ENCODE measurements at places on chromosomes 11 and 22.

GRCh38 chr11:33874910-33875490 lies 16.9 kb downstream of the LMO2 start:
- no peak for DNase-seq

GRCh38 chr11:22792497-22792896 lies 37.1 kb downstream of the SVIP start:
- no peak for DNase-seq

DNA sequence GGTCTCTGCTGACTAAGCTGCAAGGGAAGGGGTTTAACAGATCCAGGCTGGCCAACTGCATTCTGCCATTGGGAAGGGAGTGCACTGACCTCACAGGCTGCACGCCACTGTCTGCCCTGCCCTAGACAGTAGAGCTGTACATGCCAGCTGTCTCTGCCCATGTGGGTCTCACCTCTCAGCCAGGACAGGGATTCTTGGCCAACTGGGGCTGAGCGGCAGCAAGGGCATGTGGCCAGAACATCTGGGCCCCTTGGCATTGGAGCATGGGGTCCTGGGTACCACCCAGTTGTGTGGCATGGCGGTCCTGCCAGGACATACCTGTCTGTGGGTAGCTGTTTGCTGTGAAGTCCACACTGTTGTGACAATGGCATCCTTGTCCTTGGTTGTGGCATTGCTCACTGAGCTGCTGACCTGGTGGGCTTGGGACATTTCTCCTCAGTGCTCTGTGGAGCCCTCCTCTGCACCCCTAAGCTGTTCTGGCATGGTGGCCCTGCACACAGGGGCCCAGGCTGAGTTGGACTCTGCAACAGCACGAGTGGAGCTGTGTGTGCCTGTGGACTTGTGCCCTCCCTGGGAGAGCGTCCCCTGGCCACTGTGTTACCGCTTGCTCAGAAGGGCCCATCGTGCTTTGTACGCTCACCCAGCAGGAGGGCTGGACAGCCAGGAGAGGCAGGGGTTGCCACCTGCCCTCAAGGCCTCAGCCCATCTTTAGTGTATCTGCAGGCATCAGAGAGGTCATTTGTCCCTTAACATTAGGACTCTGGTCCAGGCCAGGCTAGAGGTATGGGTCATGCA lies 46.7 kb downstream of the MED15 start:
- DNase-seq = no peak

- DNase-seq = no peak
These were observed 27.7 kb upstream of the PPP6R3 start for GRCh38 chr11:68432874-68433273.

DNA sequence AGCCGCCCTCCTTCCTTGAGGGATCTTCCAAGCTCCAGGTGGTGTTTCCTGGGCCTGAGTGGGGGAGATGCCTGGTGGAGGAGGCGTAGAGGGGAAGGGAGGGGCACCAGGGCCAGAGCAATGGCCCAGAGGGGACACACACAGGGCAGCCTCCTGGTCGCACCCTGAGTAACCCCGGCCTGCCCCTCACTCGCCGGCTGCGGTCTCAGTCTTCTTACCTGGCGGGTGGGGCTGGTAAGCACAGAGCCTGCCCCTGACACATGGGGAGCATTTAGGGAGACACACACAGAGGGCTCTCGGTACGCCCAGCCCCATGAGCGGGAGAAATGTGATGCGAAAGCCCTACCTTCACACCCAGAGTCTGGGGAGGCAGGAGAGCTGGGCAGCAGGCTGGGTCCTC lies 23.9 kb downstream of the IGF2 start:
- DNase-seq = no peak

- peak; percentile 67 for DNase-seq
These were observed 18.2 kb upstream of the OR10W1 start for GRCh38 chr11:58286249-58286648.

DNA sequence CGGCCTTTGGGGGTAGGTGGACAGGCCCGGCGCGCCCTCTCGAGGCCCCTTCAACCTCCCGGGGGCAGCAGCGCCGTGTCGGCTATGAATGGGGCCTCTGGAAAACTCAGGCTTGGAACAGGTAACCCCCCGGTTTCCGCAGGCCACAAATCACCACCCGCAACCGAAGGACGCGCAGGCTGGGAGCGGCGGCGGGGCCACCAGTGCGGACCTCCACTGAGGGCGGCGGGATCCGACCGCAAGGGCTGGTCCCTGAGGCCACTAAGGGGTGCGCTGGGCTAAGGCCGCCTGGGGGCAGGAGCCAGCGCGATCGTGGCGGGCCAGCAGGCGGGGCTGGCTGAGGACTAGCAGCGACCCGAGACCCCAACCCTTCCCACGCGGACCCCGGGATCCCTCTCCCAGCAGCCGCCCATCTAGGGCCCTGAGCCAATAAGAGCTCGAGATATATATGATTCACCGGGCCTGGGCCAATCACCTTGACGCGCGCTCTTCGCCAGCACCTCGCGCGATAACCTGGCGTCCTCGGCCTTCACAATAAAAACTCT lies 609 bp upstream of the ATF4 start:
- DNase-seq = peak; percentile 100

DNA sequence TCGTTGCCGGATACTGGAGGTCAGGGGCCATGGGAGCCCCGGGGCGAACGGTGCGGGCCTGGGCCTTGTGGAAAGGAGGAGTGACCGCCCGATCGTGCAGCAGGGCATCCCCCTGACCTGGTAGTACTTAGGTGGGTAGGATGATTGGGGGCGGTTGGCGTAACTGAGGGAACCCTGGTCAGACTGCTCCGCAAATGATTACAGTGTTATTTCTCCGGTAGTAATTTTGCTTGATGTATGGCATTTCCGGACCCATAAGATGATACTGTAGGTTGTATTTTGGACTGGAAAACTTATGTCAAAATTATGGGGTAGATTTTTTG lies 762 bp downstream of the MTMR3 start:
- DNase-seq = no peak

DNA sequence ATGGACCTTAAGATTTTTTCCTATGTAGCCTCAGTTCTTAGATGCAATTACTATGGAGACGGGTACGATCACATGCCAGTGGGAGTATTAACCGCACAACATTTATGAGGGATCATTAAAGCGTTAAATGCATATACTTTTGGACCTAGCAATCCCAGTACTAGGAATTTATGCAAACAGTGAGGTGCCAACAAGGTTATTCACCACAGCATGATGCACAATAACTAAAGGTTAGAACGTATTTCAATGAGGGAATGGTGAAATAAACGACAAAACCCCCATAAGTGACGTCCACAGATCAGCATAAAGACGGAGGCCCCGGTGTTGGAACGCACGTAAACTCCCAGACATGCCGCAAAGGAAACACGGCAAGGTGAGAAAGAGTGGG lies 539 bp downstream of the SIRT3 start:
- DNase-seq = no peak

GRCh38 chr22:44261164-44261860 lies 51.4 kb downstream of the SHISAL1 start:
- DNase-seq = no peak

DNA sequence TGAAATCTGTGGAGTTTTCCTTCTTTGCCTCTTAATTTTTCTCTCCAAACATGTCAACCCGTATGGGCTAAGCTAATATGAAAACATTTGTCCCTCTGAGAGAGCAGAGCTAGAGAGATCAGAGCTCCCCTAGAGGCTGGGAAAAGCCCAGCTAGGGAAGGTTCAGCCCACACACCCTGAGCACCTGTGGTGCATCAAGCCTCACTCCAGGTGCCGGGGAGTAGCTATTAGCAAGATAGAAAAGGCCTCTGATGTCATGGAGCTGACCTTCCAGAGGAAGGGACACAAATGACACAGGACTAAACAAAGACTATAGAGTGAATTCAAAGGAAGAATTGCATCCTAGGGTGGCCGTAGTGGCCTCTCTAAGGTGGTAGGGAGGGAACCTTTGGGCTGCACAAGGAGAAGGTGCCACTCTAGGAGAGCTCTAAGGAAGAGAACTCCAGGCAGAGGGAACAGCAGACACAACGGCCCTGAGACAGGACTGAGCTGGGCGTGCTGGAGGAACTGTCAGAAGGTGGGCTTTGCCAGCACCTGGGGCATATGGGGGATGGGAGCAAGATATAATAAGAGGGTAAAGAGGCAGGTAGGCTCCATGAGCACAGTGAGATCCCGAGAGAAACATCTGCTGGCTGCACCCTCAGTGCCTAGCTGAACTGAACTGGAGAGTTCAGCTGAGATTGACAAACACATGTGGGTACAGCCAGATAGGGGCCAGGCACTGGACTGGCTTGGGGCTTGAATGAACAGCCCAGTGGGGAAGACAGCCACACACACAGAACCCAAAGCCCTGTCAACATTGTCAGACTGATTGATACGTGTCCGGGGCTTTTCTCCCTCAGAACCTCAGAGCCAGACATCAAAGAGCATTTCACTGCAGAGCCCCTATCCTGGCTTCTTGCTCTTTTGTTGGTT lies 65.5 kb upstream of the DRD2 start:
- DNase-seq = no peak

DNA sequence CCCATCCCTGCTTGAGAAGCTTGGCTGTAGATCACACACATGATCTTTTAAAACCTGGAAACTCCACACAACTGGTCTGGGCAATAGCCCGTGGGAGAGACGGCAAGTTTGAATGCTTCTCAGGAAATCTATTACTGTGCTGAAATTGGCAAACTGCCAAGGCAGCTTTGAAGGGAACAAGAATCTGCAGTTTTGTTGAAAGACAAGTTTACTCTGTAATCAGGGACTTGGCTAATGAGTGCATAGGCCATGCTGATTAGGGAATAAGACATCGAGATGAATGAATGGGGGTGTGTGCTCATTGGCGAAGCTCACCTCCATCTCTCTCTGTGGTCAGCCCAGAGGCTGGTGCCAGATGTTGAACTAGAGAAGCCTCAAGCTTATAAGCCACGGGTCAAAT lies 218.8 kb downstream of the HIPK3 start:
- no peak for DNase-seq

GRCh38 chr22:39106326-39106725 lies 9.3 kb downstream of the APOBEC3H start:
- DNase-seq = no peak

DNA sequence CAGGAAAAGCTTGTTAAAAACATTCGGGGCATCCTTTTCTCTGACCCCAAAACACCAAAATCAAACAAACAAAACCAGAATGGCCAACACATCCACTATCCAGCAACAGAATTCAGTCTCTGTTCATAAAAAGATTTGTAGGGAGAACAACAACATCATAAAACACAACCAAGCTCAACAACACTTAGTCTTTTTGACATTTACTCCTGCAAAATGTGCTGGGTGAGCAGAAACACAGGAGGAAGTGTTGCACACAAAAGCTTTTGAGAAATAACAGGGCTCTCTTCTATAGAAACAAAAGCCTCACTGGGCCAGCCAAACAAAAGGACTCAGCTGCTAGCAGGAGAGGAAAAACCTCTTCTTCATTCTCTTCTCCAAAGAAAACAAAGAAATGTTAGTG lies 736.0 kb upstream of the CCDC90B start:
- DNase-seq = no peak

DNA sequence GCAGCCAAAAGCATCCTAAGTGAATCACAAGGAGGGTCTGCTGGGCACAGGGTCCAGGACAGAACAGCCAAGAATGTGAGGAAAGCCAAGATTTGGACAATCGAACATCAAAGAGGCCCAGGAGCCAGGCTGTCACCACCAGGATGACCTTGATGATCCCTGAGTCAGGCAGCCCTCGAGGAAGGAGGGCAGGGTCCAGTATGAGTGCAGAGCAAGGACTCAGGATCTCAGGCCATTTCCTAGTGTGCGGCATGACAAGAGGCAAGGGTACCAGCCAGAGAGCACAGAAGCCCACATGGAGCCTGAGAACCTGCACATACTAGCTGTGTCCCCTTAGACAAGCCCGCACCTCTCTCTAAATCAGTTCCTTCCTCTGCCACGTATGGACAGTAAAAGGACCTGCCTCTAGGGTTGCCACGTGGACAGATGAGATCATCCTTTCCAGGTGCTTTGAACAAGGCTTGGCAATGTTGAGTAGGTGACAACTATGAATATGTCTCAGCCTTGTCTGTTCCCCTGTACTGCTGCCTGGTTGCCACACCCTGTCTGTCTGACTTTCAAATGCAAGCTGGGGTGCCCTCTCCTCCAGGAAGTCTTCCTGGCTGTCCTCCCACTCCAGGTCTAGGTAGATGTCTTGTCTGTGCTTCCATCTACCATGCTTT lies 32.2 kb upstream of the ISX start:
- DNase-seq = no peak

GRCh38 chr11:43919852-43920597 lies 22.4 kb upstream of the C11orf96 start:
- DNase-seq = no peak

- DNase-seq = no peak
These were observed 199.3 kb downstream of the TBC1D22A start for GRCh38 chr22:46961591-46962295.

DNA sequence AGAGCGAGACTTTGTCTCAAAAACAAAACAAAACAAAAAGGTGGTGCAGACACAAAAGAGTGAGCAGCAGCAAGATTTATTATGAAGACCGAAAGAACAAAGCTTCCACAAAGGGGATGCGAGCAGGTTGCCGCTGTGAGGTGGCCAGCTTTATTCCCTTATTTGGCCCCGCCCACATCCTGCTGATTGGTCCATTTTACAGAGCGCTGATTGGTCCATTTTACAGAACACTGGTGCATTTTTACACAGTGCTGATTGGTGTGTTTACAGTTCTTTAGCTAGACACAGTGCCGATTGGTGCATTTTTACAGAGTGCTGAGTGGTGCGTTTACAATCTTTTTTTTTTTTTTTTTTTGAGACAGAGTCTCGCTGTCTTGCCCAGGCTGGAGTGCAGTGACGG lies 77.4 kb downstream of the CECR2 start:
- DNase-seq = no peak

DNA sequence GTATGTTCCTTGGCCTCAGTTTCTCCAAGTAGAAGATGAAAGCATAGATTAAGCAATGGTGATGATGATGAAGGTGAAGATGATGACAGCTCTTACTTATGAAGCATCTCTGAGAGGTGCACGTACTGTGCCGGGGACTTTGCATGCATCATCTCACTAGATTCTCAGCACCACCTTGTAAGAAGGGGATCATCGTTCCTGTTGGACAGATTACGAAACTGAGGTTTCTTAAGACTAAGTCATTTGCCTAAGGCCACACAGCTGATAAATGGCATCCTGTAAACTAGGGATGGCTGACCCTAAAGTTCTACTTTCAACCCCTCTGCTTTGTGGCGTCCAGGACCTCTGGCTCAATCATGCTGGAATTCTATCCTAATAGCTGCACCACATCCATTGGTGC lies 8.7 kb downstream of the MS4A15 start:
- peak; percentile 91 for DNase-seq

- no peak for DNase-seq
These were observed at the start of gene LRRN4CL for GRCh38 chr11:62689421-62690183. Gene LRRN4CL, minus strand, starts transcription at chr11:62689530. Its CDS starts 1,022 bp downstream, at chr11:62688508.

- no peak for DNase-seq
These were observed 163.3 kb upstream of the RASSF10 start for GRCh38 chr11:12845739-12846358.

All from trophoblast cell (in vitro differentiated cells and primary cell).